ENCODE measurements at places on chromosomes 6 and 20. TPM values are rescaled to one million over a fixed set of nuclear protein-coding genes. Genes with fewer than 3 reads are reported as not detected.

Gene TFAP2C
- polyA plus RNA-seq = not detected

Gene HCRTR2
- polyA plus RNA-seq = not detected

Gene CYP24A1
- 0.68 TPM for polyA plus RNA-seq

Gene RNF39
- 0.75 TPM for polyA plus RNA-seq

Gene POPDC3
- polyA plus RNA-seq = 80.4 TPM

Gene RFX6
- polyA plus RNA-seq = not detected

Gene ANGPT4
- polyA plus RNA-seq = 0.04 TPM

Gene HAO1
- polyA plus RNA-seq = not detected

Gene PLN
- 5.4 TPM for polyA plus RNA-seq

Gene TRIM15
- polyA plus RNA-seq = not detected

Gene CD2AP
- polyA plus RNA-seq = 9.3 TPM

Gene SLC17A3
- not detected for polyA plus RNA-seq

Gene DPPA5
- not detected for polyA plus RNA-seq

Gene FAM217A
- 0.96 TPM for polyA plus RNA-seq

Gene AKAP12
- polyA plus RNA-seq = 105 TPM

Gene TOX2
- polyA plus RNA-seq = 2.3 TPM

Gene NNAT
- 623 TPM for polyA plus RNA-seq

Gene CRIP3
- polyA plus RNA-seq = 1.7 TPM

Gene TFAP2D
- polyA plus RNA-seq = not detected

Gene DDX43
- polyA plus RNA-seq = 0.30 TPM

Gene LST1
- polyA plus RNA-seq = 7.4 TPM

Gene SCRT2
- not detected for polyA plus RNA-seq

Gene LKAAEAR1
- polyA plus RNA-seq = 0.18 TPM

Gene FAXC
- 1.3 TPM for polyA plus RNA-seq

Gene CENPQ
- 7.5 TPM for polyA plus RNA-seq

Gene XKR7
- polyA plus RNA-seq = 0.04 TPM

Gene KCNK17
- polyA plus RNA-seq = 1.5 TPM

Gene CST7
- polyA plus RNA-seq = 0.70 TPM

Gene ZC3H12D
- polyA plus RNA-seq = 0.35 TPM

Gene SOBP
- polyA plus RNA-seq = 16.5 TPM

Gene SIRPB1
- polyA plus RNA-seq = 1.7 TPM

Gene PPIL6
- 5.2 TPM for polyA plus RNA-seq

Gene HLA-DOB
- polyA plus RNA-seq = 0.30 TPM

Gene ZC2HC1B
- polyA plus RNA-seq = not detected

Gene PSORS1C1
- 1.7 TPM for polyA plus RNA-seq

Gene SNAP25
- polyA plus RNA-seq = 3.6 TPM

Gene SFTA2
- polyA plus RNA-seq = not detected

Gene COX7A2
- polyA plus RNA-seq = 211 TPM

Gene TCP11
- polyA plus RNA-seq = 0.27 TPM

Gene COL21A1
- 101 TPM for polyA plus RNA-seq

Gene SEMG1
- polyA plus RNA-seq = not detected

Gene TMEM30A
- 56.1 TPM for polyA plus RNA-seq

Gene RHAG
- 0.80 TPM for polyA plus RNA-seq

Gene MEP1A
- polyA plus RNA-seq = not detected

Gene PRR18
- polyA plus RNA-seq = 1.1 TPM

Gene FHL5
- polyA plus RNA-seq = 1.7 TPM

Gene TNF
- not detected for polyA plus RNA-seq

Gene EYS
- polyA plus RNA-seq = 0.47 TPM

Gene TBXT
- polyA plus RNA-seq = not detected

Measured in forelimb muscle (tissue), 1 donor.